ENCODE measurements at places on chromosomes 2 and 18.
A peak's percentile ranks its signal among the peaks of the same experiment; 100 is the strongest.

GRCh38 chr18:12441475-12442034, 33.8 kb downstream of the PRELID3A start:
- DNase-seq = no peak

DNA sequence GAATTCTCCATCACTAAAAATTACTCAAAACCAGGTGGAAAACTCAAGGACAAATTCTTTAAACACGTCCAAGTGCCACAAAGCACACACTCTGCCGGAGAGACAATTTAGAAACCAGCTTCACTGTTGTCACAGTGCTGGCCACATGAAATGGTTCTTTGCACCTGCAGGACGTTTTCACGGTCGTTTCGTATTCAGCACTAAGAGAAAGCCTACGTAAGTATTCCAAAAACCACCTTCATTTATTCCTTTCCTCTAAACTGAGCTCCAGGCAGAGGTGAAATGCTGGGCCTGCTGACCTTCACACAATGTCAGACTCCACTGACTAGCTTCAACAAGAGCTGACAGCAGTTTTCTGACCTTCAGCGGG, 680 bp downstream of the ATP5F1A start:
- peak; percentile 14 for DNase-seq

DNA sequence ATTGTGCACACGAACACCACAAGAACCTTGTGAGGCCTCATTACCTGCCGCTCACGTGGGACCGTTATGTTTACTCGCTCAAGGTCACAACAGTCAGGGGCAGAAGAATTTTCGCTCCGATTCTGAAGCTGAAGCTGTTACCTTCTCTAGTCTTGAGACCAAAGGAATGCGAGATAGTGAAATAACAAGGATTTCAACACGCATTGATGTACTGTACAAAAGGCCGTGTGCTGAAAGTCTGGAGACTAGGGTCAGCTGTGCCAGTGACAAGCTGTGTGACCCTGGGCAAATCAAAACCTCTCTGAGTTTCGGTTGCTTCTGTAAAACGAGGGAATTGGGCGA, 583 bp downstream of the NEMP2 start:
- DNase-seq = peak; percentile 62

GRCh38 chr2:202074324-202074723, 1.3 kb downstream of the KIAA2012 start:
- no peak for DNase-seq

DNA sequence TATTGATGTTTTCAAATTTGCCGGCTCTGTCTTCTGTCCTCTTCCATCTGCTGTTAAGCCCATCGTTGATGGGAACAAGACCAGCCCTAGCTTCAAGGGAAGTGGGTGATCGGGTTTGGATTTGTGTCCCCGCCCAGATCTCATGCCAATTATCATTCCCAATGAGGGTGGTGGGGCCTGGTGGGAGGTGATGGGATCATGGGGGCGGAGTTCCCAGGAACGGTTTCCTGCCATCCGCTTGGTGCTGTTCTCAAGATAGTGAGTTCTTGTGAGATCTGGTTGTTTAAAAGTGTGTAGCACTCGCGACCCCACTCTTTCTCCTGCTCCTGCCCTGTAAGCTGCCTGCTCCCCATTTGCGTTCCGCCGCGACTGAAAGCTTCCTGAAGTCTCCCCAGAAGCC, 9.5 kb downstream of the ASB18 start:
- no peak for DNase-seq

GRCh38 chr2:557635-558301, 119.4 kb downstream of the TMEM18 start:
- no peak for DNase-seq

DNA sequence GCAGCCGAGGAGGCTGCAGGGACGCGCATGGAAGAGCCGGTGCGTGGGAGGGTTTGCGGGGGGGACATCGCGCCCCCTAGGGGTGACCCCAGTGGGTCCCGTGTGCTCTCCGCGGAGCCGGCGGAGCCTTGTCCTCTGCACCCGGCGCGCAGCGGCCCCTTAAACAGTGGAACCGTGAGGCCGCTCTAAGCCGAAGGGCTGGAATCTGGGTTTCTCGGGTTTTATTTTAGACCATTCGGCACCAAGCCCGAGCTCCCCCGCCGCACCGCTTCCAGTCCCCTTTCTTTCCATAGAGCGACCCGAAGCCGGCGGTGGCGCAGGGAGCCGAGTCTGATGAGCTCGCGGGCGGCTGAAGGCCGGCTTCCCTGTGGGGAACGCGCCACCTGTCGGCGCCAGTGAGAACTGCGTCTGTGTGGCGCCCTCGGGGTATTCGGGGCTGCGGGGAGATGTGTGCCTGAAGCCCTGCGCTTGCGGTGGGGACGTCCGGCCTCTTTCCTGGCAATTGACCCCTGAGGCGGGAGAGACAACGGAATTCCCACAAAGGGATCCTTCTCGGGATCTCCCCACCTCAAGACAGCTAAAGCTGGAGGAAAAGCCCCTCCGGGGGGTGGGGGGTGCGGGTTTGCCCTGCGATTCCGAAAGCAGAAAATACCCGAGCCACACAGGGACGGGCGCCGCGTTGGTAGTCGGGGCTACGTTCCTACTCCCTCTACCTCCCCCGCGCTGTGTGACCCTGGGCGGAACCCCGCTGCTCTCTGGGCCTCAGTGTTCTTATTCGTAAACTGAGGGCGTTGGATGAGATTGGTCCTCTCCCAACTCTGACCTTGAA, 8.2 kb upstream of the EN1 start:
- DNase-seq = peak; percentile 77

DNA sequence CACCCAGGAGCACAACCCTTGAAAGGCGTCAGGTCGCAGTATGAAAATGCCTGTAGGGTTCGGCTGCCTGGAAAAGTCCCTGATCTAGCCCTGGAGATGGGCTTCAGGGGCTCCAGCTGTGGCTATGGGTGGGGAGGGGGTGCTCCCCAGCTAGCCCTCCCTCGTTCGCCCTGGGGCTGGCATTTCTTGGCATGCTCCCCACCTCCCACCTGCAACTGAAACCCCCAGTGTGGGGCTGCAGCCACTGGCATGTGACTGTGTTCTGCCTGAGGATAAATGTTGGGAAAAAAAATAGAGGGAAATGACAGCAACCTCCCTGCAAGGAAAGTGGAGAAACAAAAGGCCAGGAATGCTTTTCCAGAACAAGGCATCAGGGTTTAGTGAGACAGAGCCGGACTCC, 109.2 kb downstream of the COPS8 start:
- DNase-seq = no peak

DNA sequence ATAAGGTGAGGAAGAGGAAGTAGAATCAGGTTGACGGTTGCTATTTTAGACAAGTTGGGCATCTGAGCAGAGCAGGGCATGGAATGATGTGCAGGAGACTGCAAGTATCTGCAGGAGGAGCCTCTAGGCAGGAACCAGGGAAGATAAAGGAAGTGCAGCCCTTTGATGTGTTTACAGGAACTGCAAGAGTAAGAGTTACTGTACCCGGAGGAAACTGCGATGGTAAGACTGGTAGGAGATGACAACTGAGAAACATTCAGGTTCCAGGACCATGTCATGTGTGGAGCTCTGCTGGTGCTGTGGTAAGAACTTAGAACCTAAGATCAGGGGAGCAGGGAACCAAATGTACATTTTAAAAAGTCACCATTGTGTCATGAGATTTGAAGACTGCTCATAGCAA, 134.3 kb upstream of the STON1 start:
- DNase-seq = peak; percentile 8

- no peak for DNase-seq
These were observed 934.8 kb downstream of the NRXN1 start for GRCh38 chr2:50097148-50097547.

DNA sequence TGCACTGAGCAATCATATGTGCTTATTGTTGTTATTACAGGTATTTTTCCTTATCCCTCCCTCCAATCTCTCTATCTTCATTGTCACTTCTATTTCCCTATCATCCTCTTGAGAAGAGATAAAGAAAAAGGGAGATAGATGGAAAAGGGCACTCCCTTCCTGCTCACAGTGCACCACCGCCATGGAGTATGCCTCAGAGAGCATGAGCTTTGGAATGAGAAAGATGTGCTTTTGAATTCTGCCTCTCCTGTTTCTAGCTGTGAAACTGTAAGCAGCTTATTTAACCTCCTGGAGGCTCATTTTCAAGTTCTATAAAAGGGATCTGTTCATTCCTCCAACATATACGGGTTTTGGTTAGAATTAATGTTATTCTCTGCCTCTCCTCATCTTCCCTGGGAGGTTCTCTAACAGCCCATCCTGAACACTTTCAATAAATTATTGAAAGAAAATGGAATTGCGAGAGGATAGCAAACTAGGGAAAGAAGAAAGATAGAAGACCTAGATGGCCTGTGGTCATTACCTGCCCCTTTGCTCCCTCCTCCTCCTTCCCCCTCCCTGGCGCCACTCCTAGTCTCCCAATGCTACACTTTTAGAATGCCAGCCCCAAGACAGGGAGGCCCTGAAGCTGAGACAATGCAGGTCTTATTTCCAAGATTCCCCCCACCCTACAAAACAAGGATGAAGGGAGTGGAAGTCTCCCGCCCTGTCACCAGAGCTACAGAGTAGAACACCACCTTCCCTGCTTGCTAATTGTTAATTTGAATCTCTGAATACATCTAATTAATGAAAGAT, 37.8 kb downstream of the FIGN start:
- no peak for DNase-seq

DNA sequence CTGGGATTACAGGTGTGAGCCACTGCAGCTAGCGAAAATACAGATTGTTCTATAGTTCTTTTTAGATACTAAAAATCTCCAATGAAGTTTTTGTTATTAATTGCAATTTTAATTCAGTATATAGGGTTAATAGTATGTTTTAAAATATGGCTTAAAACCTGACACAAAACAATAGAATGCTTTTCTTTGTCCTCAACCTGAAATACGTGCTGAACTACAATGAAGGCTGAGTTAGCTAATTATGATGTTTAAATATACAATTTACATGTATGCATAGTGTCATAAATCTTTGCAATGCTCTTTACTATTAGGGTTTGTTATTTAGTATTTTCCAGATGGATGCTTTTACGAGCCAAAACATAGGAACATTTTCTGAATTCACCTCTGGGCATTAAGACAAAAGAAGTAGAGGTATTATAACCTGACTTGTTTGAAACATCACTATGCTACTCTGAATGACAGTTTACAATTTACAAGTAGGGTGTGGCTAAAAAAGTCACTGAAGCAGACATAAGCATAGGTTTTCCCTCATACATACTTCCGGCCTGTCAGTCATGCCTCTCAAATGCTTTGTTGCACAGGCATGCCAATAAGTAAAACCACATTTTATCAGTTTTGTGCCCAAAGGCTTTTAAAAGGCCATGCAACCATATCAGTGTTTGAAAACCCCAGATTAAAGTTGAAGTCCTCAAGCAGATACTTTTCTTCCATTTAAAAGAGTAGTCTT, 168.3 kb downstream of the OTX1 start:
- no peak for DNase-seq

GRCh38 chr2:238731961-238732360, 115.9 kb upstream of the TWIST2 start:
- DNase-seq = no peak

- DNase-seq = no peak
These were observed 51.1 kb upstream of the STPG4 start for GRCh38 chr2:47206181-47206580.

GRCh38 chr2:105952131-105952530, 207.4 kb downstream of the NCK2 start:
- no peak for DNase-seq

DNA sequence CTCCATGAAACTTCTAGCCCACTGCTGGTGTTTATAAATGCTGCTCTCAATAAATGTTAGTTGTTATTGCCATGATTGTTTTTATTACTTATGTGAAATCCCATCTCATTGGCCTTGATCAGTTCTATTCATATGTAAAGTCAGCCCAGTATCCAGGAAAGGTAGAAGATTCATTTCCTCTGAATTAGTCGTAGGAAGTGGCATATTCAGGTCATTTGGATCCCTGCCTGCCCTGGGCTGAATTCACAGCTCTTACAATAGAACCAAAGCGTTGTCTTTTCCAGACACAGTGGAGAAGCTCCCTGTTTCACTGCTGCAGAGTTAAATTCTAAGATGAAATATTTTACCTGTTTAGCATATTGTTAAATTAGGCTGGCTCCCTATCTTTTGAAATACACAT, 70.3 kb downstream of the MAIP1 start:
- no peak for DNase-seq

DNA sequence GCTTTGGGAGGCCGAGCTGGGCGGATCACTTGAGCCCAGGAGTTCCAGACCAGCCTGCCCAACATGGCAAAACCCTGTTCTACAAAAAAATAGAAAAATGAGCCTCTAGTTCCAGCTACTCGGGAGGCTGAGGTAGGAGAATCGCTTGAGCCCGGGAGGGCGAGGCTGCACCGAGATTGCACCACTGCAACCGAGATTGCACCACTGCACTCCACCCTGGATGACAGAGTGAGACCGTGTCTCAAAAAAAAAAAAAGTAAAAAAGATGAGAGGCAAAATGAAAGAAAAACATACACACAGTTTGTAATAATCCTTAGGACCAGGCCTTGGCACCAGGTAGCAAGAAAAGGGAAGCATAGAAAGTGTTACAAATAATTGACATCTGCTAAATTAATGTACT, 22.0 kb downstream of the RBM43 start:
- no peak for DNase-seq

DNA sequence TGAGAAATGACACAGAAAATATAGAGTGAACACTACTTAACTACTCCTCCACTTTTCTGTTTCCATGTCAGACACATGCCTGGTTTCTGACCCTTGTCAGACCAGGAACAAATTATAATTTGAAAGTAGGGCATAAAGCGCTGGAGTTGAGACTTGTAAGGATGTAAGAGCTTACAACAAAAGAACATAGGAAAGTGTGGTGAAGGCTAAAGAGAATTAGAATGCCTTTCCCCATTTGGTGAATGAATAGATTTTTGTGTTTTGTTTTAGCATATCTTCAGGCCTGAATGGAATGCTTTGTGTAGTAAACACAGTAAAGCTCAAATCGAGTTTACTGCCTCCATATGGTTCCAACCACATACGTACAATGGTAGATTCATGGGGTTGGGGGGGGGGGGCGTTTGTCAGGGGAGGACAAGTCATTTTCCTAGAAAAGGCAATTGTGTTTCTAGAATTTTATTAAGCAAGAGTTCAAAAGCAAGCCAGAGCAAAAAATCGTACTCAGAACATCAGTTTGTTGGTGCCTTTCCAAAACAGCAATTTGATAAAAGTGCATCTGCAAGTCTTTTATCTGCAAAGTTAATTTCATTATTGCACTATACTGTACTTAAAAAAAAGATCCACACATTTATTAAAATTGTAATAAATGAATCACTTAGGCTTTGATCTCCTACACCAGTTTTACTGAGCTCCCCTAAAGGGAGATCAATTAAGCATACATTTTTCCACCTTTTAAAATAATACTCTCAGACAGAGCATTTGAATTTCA, 30.9 kb downstream of the NRXN1 start:
- no peak for DNase-seq

DNA sequence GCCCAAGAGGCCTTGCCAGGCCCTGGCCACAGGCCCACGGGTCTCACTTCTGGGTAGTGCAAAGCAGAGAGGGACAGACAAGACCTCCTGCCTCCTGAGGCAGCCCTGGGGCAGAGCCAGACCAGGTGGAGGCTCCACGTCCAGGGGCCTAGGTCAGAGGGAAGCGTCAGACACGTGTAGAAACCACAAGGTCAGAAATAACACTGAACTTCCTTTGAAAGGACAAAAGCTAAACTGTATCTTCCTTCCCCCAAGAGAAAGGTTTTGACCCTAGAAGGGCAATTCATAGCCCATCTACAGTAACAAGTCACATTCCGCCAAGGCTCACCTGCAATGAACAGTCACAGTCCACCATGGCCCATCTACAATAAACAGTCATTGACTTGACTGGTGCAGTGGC, 17.9 kb downstream of the SDC1 start:
- no peak for DNase-seq

All from CD4-positive, alpha-beta T cell treated with Interleukin-2 at 100 ng/mL for 4 hours (primary cell).